A172 (cell line): ENCODE measurements at places on chromosomes 12 and 14.
A peak's percentile ranks its signal among the peaks of the same experiment; 100 is the strongest.

- DNase-seq, result no peak
These were observed 42.8 kb downstream of the SLC8B1 start for GRCh38 chr12:113292091-113292490.

- DNase-seq, result peak; percentile 60
These were observed 25.6 kb downstream of the MGAT4C start for GRCh38 chr12:86230516-86231146.

GRCh38 chr12:8687846-8688601, 9.8 kb upstream of the RIMKLB start:
- peak; percentile 84 for DNase-seq

DNA sequence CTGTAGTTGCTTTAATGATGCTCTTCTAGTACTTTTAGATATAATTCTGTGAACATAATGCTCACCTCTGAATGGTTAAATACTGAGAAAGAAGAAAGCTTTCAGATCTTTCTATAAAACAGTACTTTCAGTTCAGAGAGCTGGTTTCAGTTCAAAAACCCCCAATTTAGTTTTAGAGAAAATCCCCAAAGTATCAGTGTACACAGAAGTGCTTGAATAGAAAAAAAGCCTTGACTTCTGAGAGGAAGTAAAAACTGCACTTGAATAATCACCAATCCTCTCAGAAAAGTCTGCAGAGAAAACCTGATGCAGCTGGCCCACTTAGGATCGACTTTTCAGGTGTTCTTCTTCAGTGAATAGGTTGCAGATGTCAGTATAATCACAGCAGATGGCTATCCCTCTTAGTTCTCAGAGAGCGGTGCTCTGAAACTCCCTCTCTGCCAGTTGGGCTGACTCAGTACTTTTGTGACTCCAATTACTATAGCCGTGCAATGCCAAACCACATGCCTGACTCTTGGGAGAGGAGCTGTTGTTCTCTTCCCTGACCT, 616.3 kb downstream of the LRFN5 start:
- DNase-seq, result peak; percentile 36

DNA sequence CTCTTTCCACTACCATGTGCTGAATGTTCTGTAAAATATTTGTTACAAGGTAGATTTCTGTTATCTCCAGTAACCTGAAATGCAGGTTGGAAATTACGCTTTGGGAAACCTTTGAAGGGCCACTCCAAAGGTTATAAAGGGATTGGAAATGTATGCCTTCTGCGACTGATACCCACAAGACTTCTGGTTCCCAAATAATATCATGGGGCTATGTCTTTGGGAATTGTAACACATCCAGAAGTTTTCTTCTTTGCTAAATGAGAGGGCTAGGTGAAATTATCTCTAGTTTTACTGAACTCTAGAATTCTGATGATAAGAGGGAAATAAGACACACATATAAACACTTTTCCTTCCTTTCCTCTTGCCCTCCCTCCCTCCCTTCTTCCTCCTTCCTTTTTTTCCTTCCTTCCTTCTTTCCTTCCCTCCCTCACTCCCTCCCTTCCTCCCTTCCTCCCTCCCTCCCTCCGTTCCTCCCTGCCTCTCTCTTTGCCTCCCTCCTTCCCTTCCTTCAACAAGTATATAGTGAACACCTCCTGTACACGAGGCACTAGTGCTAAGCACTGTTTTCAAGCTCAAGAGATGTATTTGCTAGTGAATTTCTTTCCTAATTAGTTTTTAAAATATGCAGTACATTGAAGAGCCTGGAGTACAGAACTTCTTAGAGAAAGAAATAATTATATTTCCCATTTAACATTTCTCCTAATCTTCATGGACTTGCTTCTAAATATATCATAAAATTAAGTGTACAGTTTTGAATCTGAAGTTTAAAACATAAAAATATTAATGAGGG, 10.1 kb downstream of the HMGA2 start:
- no peak for DNase-seq

GRCh38 chr12:65926119-65926908, 102.0 kb downstream of the HMGA2 start:
- DNase-seq, result no peak

- DNase-seq, result no peak
These were observed 98.3 kb downstream of the RTN1 start for GRCh38 chr14:59772233-59772632.

DNA sequence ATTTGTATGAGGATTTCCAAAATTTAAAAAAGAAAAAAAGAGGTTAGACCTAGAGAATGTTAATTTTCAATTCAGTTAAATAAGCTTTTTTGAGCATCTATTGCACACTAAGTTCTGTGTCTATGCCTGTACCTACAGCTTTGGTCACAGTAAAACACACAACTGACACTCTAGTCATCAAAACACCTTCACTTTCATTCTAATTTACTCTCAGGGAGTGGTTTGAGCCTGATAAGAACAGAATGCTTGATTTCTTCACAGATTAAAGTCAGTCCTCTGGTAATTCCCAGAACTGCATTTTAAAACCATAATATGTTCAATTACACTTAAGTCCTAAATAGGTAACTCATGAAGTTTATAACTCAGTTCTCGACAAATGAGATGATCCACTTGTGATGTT, 9.2 kb downstream of the SLC5A8 start:
- no peak for DNase-seq

DNA sequence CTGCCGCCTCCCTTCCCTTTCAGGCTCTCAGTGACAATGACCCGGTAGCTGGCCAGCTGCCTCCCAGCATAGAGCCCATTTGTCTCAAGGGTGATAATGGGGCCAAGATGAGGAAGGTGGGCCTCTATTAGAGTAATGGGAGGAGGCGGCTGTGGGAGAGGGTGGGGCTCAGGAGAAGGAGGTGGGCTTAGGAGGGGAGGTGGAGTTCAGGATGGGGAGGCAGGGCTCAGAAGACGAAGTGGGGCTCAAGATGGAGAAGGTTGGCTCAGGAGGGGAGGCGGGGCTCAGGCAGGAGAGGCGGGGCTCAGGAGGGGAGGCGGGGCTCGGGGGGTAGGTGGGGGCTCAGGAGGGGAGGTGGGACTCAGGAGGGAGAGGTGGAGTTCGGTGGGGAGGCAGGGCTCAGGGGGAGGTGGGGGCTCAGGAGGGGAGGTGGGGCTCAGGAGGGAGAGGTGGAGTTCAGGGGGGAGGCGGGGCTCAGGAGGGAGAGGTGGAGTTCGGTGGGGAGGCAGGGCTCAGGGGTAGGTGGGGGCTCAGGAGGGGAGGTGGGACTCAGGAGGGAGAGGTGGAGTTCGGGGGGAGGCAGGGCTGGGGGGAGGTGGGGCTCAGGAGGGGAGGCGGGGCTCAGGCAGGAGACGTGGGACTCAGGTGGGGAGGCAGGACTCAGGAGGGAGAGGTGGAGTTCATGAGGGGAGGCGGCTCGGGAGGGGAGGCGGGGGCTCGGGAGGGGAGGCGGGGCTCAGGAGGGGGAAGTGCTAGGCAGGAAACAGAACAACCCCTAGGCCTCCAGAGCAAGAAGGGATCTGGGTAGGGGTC, 36.8 kb downstream of the IQSEC3 start:
- DNase-seq, result no peak

- peak; percentile 65 for DNase-seq
These were observed 1101.2 kb upstream of the TMEM132C start for GRCh38 chr12:127165567-127166392.

DNA sequence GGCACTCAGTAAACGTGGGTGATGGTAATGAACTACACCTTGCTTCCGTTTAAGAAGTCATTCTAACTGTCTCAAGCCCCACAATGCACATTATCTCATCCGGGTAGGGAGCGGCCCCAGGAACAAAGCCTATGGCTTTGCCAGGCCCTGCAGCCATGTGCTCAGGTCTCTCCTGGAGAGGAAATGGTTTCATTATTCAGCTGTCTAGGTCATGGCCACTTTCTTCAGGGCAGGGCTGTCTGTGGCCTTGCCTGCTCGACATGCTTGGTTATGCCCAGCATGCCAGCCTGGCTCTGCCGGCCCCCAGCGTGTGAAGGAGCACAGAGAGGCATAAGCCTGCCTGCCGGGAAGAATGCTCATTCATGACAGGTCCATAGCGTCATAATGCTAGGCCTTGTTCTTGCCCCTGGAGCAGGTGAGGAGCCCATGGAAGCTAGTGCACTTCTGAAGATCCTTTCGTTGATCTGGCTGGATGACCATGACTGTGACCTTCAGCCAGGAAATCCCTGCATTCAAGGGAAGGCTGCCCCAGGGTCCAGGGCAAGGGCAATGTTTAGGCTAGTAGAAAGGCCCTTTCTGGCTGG, 26.3 kb upstream of the FOS start:
- DNase-seq, result no peak

DNA sequence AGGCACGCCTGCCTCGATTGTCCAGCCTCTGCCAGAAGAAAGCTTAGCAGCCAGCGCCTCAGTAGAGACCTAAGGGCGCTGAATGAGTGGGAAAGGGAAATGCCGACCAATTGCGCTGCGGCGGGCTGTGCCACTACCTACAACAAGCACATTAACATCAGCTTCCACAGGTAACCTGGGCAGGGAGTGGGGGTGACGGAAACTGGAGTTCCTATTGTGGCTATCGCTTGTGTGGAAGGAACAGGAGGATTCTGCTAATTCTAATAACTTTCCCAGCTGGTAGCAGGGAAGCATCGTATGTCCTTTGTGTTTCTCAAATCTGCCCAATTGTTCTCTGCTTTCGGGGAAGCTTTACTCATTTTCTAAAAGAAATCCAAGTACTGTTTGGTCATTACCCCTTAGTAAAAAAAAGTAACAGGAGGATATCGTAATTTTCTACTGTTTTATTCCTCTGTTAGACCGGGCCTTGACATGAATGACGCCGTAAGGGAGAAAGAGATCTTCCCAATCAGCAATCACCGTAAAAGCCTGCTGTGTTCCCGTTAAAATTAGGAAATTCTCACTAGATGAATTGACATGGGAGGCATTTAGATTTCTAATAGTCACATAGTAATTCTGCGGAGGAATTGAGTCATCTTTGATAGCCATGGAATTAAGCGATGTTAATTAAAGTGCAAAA, 449 bp downstream of the THAP2 start:
- DNase-seq, result no peak

DNA sequence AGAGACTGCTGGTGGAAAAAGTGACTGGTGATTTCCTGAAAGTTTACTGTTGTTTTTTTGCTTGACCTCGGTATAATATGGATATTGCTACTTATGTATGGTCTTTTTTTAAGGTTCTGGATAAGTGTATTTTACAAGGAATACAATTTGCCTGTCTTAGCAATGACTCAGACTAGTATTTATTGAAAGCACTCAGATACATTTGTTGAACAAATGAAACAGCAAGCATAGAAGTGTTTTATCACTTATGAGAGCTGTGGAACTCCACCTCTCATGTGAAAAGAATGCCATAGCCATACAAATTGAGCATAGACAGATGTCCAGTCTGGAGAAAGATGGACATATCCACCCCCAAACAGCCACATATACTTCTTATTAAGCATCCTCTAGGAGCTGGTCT, 340.4 kb upstream of the FBXO33 start:
- DNase-seq, result no peak

GRCh38 chr14:91341751-91342154, 75.9 kb downstream of the CCDC88C start:
- DNase-seq, result no peak

- peak; percentile 45 for DNase-seq
These were observed 21.3 kb upstream of the OASL start for GRCh38 chr12:121060149-121061001.

- no peak for DNase-seq
These were observed 36.8 kb downstream of the FGD4 start for GRCh38 chr12:32435921-32436705.

- no peak for DNase-seq
These were observed 83.6 kb downstream of the WNK1 start for GRCh38 chr12:835754-836518.

DNA sequence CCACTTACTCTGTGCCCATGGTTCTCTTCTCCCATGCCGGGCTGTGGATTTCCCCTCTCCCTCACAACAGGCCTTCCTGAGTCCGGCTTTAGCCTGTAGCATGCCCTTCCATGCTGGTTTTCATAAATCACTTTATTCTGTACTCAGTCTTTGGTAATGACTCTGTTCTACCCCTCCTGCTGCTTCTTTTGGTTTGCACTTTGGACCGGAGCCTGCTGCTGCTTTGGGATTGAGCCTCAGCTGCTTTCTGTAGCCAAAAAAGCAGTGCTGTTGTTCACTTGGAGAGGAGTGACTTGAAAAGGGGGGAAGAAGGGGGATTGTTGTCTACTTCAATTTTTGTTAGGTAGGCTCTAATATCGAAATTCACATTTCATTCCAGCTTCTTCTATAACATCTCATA, 8.5 kb upstream of the SLC6A13 start:
- DNase-seq, result no peak

GRCh38 chr12:127115468-127116035, 1151.4 kb upstream of the TMEM132C start:
- DNase-seq, result peak; percentile 57

- no peak for DNase-seq
These were observed 4.9 kb downstream of the SIVA1 start for GRCh38 chr14:104757681-104758392.

DNA sequence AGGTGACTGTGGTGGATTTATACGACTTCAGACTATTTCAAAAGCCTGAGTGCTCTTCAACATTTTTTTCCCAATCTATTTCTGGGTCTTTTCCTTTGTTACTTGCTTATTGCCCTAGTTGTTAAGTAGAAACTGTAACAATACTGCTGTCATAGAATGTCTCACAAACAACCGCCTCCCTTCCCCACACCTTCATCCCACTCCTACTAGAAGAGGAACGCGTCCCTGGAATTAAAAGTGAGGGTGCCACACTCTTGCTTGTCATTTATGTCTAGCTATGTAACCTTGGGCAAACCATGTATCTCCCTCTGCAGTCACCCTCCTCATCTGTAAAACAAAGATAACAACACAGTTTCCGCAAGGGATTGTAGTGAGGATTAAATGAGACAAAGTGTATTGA, 8.6 kb downstream of the BRAP start:
- DNase-seq, result no peak

DNA sequence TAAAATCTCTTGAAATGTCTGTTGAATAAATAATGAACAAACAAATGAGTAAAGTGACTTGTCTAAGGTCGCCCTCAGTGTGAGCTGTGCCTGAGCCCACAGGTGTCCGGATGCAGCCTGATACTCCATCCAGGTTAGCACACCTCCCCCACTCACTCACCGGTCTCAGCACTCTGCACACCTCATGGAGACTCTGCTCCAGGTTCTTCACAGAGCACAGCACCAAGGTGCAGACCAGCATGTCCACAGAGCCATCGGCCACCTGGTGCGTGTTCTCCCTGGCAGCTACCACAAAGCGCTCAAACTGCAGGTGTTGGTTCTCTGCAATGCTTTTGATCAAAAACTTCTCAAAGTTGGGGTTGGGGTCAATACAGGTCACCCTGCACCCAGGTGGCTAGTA, 4.1 kb upstream of the KRT7 start:
- no peak for DNase-seq

DNA sequence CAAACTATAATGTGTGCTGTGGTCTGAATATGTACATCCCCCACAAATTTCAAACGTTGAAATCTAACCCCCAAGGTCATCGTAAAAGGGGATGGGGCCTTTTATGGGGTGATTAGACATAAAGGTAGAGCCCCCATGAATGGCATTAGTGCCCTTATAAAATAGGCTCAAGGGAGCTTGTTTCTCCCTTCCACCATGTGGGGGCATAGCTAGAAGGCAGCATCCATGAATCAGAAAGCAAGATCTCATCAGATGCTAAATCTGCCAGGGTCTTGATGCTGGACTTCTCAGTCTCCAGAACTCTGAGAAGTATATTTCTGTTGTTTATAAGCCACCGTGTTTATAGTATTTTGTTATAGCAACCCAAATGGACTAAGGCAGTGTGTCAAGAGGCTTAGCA, 33.4 kb upstream of the IGF1 start:
- no peak for DNase-seq
